ENCODE measurements at places on chromosomes 16 and 17.
A peak's percentile ranks its signal among the peaks of the same experiment; 100 is the strongest.

DNA sequence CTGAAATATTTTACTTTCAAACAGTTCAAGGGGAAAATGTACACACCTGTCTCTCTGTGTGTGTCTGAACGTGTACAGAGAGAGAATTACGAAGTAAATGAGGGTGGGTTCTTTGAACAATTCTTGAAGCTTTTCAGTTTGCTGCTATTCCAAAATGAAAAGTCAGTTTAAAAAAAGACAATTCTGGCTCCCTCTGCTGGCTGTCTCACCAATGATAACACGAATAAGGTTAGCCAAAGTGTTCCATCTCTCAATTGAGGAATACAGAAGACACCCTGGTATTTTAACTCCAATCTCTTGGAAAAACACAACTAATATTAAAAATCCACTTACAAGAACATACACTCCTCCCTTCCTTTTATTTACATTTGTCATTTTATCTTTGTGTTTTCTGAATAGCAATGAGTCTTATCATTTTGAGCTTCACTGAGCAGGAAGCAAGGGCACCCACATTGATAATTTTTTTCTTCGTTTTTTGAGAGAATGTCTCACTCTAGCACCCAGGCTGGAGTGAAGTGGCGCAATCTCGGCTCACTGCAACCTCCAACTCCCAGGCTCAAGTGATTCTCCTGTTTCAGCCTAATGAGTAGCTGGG is 20.5 kb downstream of the EFTUD2 start:
- no peak for DNase-seq

DNA sequence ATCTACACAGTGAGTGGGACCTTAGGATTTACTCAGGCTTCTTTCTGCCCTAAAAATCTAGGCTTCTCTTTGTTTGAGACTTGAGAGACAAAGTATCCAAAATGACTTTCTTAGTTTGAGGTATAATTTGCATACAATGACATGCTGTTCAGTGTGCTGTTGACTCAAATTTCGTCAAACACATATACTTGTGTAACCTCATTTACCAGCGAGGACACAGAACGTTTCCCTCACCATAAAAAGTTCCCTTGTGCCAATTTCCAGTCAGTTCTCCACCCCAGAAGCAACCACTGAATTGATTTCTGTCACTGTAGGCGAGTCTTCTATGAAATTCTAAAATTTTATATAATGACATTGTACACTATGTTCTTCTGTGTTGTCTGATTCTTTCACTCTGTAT is 68.0 kb upstream of the MAF start:
- DNase-seq: no peak

GRCh38 chr17:249236-249993 is 68.0 kb upstream of the DOC2B start:
- DNase-seq: no peak

- no peak for DNase-seq
Observed at GRCh38 chr17:5763595-5764306, 179.4 kb upstream of the NLRP1 start.

DNA sequence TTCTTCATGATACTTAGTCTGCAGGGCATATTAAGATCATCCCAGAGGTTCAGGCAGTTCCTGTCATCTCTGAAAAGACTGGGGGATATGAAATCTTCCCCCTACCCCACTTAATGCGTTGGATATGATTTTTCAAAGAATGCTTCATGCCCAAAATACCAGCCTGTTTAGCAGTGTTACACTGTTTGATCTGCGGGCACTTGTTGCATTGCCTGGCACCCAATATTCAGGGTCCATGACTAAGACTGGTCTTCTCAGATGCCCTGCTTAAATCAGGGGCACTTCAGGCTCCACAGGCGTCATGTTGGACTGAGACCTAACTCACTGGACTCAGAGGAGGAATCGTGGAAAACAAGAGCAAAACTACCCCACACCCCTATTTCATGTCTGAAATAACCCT is 6.4 kb upstream of the RASL10B start:
- DNase-seq: no peak

- DNase-seq: no peak
Observed at GRCh38 chr16:89821438-89822187, 5.2 kb upstream of the FANCA start.

GRCh38 chr16:86649875-86650274 is 71.5 kb downstream of the FOXL1 start:
- DNase-seq: no peak

DNA sequence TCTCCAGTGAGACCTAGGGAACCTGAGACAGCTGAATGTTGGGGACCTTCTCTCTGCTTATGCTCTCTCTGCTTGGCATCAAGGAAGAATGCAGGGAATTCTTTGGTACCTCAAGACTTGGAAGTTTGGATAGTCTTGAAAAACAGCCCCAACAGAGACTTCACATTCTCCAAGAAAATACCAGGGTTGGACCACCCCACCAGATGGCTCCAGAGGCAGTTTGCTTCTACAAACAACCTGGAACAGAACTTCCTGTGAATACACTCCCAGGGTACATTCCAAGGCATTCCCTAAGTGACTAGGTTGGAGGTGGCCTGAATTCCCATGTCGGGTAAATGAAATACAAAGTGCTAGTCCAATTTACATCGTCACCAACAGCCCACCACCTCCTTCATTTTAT is 314.4 kb downstream of the PMP22 start:
- DNase-seq: no peak

GRCh38 chr16:81515721-81516120 is 71.1 kb downstream of the CMIP start:
- DNase-seq: no peak

GRCh38 chr17:44137891-44138709 is 3.6 kb upstream of the HROB start:
- DNase-seq: peak; percentile 77

DNA sequence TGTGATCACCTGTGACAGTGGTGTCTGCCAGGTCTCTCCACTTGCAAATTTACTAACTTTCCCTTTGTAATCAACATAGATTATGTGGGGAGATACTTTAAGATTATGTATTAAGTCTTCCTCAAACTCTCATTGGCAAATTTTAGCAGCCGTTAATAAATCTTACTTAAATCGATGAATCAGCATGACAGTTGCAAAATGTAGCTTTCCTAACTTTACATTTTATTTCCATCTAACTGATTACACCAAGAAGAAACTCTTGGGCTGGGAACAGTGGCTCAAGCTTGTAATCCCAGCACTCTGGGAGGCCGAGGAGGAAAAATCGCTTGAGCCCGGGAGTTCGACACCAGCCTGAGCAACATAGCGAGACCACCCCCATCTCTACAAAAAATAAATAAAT is 23.3 kb upstream of the CPNE2 start:
- no peak for DNase-seq

DNA sequence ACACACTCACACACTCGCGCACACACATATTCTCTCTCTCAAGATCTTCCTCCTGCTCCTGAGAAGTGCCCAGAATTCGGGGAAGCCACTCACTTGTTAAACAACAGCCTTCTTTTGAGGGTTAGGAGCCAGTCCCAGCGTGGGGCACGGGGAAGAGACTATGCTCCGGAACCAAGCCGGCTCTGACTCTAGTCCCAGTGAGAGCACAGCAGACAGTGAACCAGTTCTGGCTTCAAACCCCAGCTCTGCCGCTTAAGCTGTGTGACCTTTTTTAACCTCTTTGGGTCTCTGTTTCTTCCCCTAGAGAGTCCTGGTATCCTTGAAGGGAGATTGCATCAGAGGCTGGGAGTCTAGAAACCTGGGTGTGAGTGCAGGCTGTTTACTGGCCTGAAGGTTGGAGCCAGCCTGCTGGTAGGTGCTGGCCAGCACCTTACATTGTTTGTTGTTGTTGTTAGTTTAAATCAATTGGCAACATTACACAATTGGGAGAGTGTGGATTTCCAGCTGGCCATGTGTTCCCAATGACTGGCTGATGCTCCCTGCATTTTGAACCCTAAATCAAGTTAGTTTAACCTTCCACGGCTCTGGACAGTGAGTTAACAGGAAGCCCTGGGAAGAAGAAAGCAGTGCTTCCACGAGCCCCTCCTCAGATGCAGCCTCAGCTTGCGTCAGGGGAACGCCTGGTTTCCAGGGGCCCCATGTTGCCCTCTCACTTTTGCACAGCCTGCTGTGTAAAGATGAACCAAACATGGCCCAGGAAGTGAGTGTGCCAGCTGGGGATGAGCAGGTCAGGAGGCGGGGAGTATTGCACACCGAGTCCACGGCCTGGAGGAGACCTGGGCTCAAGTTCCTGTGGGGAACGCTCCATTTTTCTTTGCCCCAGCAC is 71.5 kb downstream of the GAS7 start:
- no peak for DNase-seq

GRCh38 chr17:44197980-44198720 is 1.5 kb downstream of the ATXN7L3 start:
- DNase-seq: no peak

- no peak for DNase-seq
Observed at GRCh38 chr17:58884161-58884560, 128.5 kb downstream of the PPM1E start.

GRCh38 chr17:57895382-57896060 is 45.7 kb upstream of the MRPS23 start:
- no peak for DNase-seq

DNA sequence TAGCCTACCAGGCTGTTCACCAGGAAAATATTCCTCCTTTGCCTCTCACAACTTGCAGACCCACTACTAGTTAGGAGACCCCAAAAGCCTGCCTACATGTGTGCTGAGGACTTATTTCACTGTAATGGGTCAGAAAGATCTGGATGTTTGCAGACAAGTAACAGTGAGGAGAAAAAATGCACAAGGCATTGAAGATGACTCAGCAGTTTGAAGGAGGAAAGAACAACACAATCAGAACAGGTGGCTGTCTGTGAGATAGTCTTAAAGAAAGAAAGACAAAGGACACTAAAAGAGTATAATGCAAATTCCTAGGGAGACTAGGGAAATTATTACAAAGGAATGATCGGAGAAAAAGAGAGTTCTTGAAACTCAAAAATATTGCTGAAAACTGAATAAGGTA is 69.0 kb downstream of the ANKFN1 start:
- DNase-seq: no peak

- DNase-seq: no peak
Observed at GRCh38 chr16:10013364-10013763, 168.9 kb downstream of the GRIN2A start.

GRCh38 chr16:12062343-12063003 is 85.9 kb downstream of the SNX29 start:
- DNase-seq: no peak

DNA sequence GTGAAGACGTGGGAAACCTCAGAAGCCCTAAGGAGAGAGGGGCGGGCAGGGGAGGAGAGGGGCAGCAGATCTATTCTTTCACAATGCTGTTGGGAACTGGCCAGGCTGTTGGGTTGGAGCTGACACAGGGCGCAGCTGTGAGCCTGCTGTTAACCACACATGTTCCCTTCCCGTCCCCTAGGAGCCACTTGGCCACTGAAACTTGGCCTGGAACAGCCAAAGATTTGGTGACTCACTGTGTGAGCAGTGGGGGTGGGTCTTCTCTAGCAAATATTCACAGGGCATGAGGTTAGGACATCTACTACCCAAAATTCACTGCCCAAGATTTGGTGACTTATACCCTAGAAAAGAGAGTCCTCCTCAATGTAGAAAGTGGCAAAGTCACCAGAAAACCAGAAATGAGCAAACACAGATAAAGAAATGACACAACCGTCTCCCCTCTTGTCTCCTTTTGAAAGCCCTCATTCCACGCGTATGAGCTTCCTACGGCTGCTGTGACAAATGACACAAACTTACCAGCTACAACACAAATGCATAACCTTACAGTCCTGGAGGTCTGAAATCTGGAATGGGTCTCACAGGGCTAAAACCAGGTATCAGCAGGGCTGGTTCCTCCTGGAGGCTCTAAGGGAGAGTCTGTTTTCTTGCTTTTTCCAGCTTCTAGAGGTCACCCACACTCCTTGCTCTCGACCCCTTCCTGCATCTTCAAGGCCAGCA is 6.3 kb downstream of the TBC1D16 start:
- DNase-seq: no peak

DNA sequence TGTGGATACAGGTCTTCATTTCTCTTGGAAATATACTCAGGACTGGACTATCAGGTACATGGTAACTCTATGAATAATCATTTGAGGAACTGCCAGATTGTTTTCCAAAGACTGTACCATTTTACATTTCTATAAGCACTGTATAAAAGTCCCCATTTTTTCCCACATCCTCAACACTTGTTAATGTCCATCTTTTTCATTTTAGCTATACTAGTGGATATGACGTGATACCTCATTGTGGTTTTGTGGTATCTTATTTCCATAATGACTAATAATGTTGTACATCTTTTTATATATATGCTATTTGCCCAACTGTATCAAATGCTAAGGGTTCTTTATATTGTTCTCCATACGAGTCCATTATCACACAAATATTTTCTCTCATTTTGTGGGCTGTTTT is 22.9 kb downstream of the NUP88 start:
- no peak for DNase-seq

- peak; percentile 51 for DNase-seq
Observed at GRCh38 chr17:73462823-73463222, 151.0 kb upstream of the CDC42EP4 start.

DNA sequence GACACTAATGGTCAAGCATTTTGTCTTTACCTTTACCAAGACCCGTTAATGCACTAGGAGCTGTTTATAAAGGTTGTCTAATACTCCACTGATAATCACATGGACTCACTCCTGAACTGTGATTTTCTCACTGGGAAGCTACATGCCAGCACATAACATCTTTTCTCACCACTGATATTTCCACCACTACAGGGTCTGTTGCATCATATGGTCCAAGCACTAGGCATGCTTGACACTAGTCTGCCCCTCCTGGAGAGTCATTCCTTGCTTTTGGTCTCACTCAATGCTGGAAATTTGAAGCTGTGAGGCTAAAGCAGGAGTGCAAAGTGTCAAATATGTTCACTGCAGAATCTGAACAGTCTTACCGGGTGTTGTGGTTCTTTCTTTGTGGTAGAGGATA is 1576.8 kb downstream of the CDH8 start:
- no peak for DNase-seq

DNA sequence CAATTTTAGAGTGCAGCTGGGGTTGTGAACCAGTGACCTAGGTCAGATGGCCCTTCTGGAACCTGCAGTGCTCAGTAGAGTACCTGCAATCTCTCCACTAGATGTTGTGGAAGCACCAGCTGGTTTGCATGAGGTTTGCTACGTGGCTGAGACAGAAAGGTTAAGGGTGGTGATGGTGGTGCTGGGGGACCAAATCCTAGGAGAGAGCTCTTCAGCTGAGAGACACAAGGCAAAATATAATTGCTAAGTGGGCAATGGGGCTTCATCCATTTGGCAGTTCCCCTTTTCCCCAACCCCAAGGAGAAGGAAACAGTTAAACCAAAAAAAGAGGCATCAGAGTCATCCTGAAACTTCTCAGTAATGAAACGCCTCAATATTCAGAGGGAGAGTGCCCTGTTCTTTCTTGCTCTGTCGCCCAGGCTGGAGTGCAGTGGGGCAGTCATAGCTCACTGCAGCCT is 13.9 kb downstream of the ITPRIPL2 start:
- no peak for DNase-seq
